Cardiac muscle cell (in vitro differentiated cells and primary cell): ENCODE measurements at places on chromosomes 6 and 20. TPM values are rescaled to one million over a fixed set of nuclear protein-coding genes. Genes with fewer than 3 reads are reported as not detected.

Gene TNNC2
- 62.4 and 96.3 TPM in 2 replicates for polyA plus RNA-seq

Gene CBLN4
- polyA plus RNA-seq = not detected in 2 replicates

Gene SLC35A1
- 29.3 and 30.8 TPM in 2 replicates for polyA plus RNA-seq

Gene COL11A2
- 59.6 and 63.8 TPM in 2 replicates for polyA plus RNA-seq

Gene TSPO2
- not detected in 2 replicates for polyA plus RNA-seq

Gene ELOVL4
- 12.2 and 12.9 TPM in 2 replicates for polyA plus RNA-seq

Gene UBR2
- polyA plus RNA-seq = 10.9 and 13.7 TPM in 2 replicates

Gene SPATA25
- polyA plus RNA-seq = 6.6 and 7.4 TPM in 2 replicates

Gene SMOC2
- polyA plus RNA-seq = 1.9 and 4.1 TPM in 2 replicates

Gene UQCC2
- polyA plus RNA-seq = 216 and 232 TPM in 2 replicates

Gene COL21A1
- polyA plus RNA-seq = 0.81 and 0.83 TPM in 2 replicates

Gene CCN6
- polyA plus RNA-seq = 0.11 and 0.17 TPM in 2 replicates

Gene PDE10A
- polyA plus RNA-seq = 0.82 and 1.5 TPM in 2 replicates

Gene DDX43
- not detected in 2 replicates for polyA plus RNA-seq

Gene VPS52
- polyA plus RNA-seq = 55.2 and 64.8 TPM in 2 replicates

Gene PACRG
- polyA plus RNA-seq = 3.7 TPM in 2 replicates

Gene DDRGK1
- 48.1 and 81.6 TPM in 2 replicates for polyA plus RNA-seq

Gene SLC32A1
- polyA plus RNA-seq = not detected in 2 replicates

Gene ESR1
- polyA plus RNA-seq = 1.6 and 4.5 TPM in 2 replicates

Gene IP6K3
- 2.9 TPM in 2 replicates for polyA plus RNA-seq

Gene SEC23B
- polyA plus RNA-seq = 28.9 and 33.7 TPM in 2 replicates

Gene C20orf96
- 31.9 and 41.9 TPM in 2 replicates for polyA plus RNA-seq

Gene DNMT3B
- 10.2 and 14.8 TPM in 2 replicates for polyA plus RNA-seq

Gene CEP162
- 9.0 and 9.8 TPM in 2 replicates for polyA plus RNA-seq

Gene SLC22A16
- polyA plus RNA-seq = not detected in 2 replicates

Gene GRM1
- polyA plus RNA-seq = 0.35 TPM in 1 of 2 replicates, not detected in the other

Gene KIF25
- 0.40 and 1.2 TPM in 2 replicates for polyA plus RNA-seq

Gene RFX6
- polyA plus RNA-seq = not detected in 2 replicates

Gene CAP2
- 262 and 328 TPM in 2 replicates for polyA plus RNA-seq

Gene BFSP1
- 4.9 and 5.3 TPM in 2 replicates for polyA plus RNA-seq

Gene ALDH5A1
- 10.4 and 21.6 TPM in 2 replicates for polyA plus RNA-seq

Gene PRR18
- 0.33 TPM in 1 of 2 replicates, not detected in the other for polyA plus RNA-seq

Gene PLN
- polyA plus RNA-seq = 502 and 603 TPM in 2 replicates

Gene SYTL3
- polyA plus RNA-seq = 11.4 and 15.9 TPM in 2 replicates

Gene OVOL2
- polyA plus RNA-seq = not detected in 2 replicates

Gene HLA-DOB
- polyA plus RNA-seq = not detected in 2 replicates

Gene BACH2
- polyA plus RNA-seq = 4.6 and 5.4 TPM in 2 replicates

Gene GNAS-AS1
- 1.3 and 1.4 TPM in 2 replicates for polyA plus RNA-seq

Gene WDR27
- polyA plus RNA-seq = 54.4 and 66.8 TPM in 2 replicates

Gene ACTL10
- 1.3 and 2.2 TPM in 2 replicates for polyA plus RNA-seq

Gene SEL1L2
- polyA plus RNA-seq = not detected in 2 replicates

Gene FOXS1
- 0.23 TPM in 1 of 2 replicates, not detected in the other for polyA plus RNA-seq

Gene ZC2HC1B
- polyA plus RNA-seq = not detected in 2 replicates

Gene CGAS
- not detected in 2 replicates for polyA plus RNA-seq

Gene PREX1
- 4.5 and 7.4 TPM in 2 replicates for polyA plus RNA-seq

Gene TMEM244
- not detected in 2 replicates for polyA plus RNA-seq

Gene RIN2
- polyA plus RNA-seq = 18.4 and 19.9 TPM in 2 replicates

Gene TSHZ2
- 10.4 and 16.5 TPM in 2 replicates for polyA plus RNA-seq

Gene DTNBP1
- polyA plus RNA-seq = 41.6 and 44.7 TPM in 2 replicates

Gene MUC21
- not detected in 2 replicates for polyA plus RNA-seq

Gene SPAG4
- polyA plus RNA-seq = 27.9 and 107 TPM in 2 replicates

Gene PSORS1C2
- not detected in 2 replicates for polyA plus RNA-seq

Gene SNX21
- 42.7 and 66.8 TPM in 2 replicates for polyA plus RNA-seq
